Astrocyte of the cerebellum (primary cell): ENCODE measurements at places on chromosomes 13 and 19.

- no peak for DNase-seq
Observed at GRCh38 chr13:47555235-47555634, 445.8 kb downstream of the SUCLA2 start.

DNA sequence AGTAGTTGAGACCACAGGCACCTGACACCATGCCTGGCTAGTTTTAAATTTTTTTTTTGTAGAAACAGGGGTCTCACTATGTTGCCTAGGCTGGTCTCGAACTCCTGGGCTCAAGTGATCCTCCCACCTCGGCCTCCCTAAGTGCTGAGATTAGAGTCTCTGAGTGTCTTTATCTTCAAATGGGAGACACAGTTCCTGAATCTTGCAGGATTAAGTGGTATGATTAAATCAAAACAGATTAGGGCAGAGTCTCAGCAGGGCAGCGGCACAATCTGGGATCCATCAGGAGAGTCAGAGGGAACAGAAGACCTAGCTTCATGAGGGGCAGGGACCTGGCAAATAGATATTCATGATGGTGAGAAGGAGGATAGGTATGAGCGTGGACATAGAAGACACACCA lies 953 bp downstream of the RLN3 start:
- no peak for DNase-seq

DNA sequence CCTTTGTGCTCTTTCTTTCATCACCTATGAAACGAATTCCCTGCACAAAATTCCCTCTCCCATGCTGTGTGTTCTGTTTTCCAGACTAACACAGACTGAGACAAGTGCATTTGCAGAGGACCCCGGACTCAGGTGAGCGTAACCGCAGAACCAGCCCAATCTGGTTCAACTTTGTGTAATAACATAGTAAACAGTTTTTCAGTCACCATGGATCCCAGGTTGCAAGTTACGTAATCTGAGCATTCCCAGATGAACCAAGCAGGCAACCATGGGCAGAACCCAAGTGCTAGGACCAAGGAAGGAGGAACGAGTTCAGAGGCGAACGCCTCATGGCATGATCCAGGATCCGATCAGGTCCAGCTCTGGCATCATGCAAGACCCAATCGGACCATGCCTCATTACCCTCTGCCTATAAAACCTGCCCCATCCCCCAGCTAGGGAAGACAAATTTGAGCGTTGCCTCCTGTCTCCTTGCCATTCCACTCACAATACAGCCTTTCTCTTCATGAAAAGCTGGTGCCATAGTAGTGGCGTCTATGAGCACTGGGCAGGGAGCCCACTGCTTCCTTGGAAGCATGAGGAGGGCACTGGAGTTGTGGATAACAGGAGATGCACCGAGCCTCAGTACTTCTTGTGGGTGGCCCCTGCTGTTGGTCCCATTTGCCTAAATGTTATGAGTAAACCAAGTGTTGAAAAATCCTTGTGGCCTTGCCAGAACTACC lies 107.6 kb downstream of the ABCC4 start:
- DNase-seq, result no peak

DNA sequence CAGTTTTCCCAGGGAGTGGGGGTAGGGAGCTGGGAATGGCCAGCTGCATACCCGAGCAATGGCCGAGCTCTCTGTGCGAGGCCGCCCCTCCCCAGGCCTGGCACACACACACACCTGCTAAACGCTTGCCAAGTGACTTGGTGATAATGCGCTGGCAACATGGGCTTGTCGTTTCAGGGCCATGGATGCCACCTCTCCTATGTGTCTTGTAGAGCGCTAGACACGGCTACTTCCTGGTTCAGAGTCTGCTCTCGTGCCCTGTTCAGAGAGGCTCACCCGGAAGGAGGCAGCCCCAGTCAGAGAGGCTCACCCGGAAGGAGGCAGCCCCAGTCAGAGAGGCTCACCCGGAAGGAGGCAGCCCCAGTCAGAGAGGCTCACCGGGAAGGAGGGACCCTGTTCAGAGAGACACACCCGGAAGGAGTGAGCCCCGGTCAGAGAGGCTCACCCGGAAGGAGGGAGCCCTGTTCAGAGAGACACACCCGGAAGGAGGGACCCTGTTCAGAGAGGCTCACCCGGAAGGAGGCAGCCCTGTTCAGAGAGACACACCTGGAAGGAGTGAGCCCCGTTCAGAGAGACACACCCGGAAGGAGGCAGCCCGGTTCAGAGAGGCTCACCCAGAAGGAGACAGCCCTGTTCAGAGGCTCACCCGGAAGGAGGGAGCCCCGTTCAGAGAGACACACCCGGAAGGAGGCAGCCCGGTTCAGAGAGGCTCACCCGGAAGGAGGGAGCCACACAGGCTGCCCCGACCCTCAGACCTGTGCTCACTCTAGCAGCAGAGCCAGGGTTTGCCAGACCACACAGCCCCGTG lies 4.2 kb downstream of the ADPRHL1 start:
- DNase-seq, result no peak

DNA sequence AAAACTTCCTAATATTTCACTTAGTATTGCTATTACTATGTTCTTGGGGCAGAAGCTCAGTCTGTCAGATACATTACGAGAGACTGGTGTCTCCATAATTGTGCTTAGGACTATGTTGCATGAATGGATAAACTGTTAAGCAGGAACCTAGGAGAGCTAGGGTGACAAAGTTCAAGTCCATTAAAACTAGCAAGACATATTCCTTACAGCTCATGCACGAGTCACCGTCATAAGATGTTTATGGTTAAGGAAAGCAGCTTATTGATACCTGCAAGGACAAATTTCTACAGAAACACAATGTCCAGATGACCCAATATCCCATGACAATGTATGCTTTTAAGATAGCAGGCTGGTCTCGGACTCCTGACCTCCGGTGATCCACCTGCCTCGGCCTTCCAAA lies 5.7 kb upstream of the ZNF813 start:
- no peak for DNase-seq

- DNase-seq, result no peak
Observed at GRCh38 chr19:6464070-6464873, at the start of gene CRB3. Gene CRB3, plus strand, starts transcription at chr19:6464271. Its CDS starts 431 bp downstream, at chr19:6464702.

- no peak for DNase-seq
Observed at GRCh38 chr13:35530581-35530980, 54.1 kb upstream of the MAB21L1 start.
